Activated naive CD8-positive, alpha-beta T cell treated with anti-CD3 and anti-CD28 coated beads for 36 hours (primary cell): ENCODE measurements at places on chromosomes 7 and 10.

- DNase-seq: no peak
Observed at GRCh38 chr10:75974080-75974479, 542.7 kb downstream of the LRMDA start.

DNA sequence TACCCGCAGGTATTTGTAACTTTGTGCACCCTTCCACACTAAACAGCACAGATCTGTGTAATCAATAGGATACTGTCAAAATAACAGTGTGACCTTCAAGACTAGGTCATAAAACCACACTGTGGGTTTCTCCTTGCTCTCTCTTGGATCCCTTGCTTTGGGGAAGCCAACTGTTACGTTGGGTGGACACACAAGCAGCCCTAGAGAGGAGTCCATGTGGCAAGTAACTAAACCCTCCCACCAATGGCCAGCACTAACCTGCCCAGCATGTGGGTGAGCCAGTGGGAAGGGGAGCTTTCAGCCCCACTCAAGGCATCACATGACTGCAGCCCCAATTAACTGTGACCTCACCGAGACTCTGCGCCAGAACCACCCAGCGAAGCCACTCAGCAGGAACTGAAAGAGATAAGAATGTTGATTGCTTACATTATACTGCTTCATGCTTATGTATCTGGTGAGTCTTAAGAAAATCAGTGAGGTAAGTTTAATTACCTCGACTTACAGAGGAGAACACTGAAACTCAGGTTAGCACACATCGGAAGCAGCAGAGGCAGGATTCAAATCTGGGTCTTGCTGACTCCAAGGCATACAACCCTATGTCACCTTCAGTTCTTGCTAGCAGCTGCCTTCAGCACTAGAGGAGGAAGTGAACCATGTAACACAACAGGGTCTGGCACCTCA is 9.4 kb upstream of the ZC3HAV1 start:
- DNase-seq: no peak

- no peak for DNase-seq
Observed at GRCh38 chr7:46024263-46024916, 103.3 kb upstream of the IGFBP3 start.

DNA sequence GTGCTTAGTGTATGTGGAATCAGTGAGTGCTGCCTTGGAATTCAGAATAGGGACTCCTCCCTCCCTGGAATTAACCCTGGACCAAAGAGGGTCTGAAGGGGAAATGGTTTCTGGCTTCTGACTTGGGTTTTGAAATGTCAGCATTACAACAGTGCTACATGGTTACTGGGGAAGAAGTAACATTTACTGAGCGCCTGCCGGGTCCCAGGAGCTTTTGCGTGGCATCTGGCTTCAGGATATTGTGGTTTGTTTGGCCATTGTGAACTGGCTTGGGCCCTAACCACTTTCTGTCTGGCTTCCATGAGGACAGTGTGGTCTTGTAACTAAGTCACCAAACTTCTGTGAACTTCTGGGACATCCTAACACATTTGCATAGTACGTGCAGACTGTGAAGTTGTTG is 21.3 kb downstream of the TSPAN15 start:
- no peak for DNase-seq

DNA sequence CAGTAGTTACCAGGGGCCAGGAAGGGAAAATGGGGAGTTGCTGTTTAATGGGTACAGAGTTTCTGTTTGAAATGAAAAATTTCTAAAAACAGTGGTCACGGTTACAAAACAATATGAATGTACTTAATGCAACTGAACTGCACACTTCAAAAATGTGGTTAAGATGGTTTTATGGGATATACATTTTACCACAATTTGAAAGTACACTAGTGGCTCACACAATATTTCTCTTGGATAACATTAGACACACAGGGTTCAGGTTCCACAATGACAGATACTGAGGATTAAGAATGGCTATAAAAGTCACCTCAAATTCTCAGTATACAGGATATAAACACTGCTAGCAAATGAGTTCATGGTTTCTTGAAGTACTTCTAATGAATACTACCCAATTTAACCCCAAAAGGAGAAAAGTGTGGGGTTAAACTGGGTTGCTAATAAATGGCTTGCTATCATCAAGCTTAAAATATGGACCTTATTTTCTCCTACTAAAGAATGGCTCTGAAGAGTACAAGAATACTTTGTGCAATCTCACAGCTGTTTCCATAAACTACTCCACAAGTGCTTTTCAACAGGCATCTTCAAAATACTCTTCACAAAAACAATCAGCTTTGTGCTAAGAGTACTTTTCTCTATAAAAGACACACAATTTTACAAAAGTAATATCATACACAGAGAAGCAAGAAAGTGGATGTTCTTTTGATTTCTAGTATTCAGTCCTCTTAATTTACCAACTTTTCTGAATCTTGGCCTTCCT is 92.9 kb downstream of the SRPK2 start:
- no peak for DNase-seq

- DNase-seq: no peak
Observed at GRCh38 chr7:99469381-99470065, 3.2 kb upstream of the ZNF789 start.
